ENCODE measurements at places on chromosomes 1 and 21. TPM values are rescaled to one million over a fixed set of nuclear protein-coding genes. Genes with fewer than 3 reads are reported as not detected.
A peak's percentile ranks its signal among the peaks of the same experiment; 100 is the strongest.

Gene TCHHL1
- not detected for total RNA-seq

Gene TIE1
- total RNA-seq: 12.2 TPM

Gene IQCC
- total RNA-seq: 0.51 TPM

Gene AGT
- 2,346 TPM for total RNA-seq

Gene C1orf116
- 0.34 TPM for total RNA-seq

Gene LYPD8
- not detected for total RNA-seq

Gene CDA
- total RNA-seq: 23.4 TPM

Gene PLA2G2C
- not detected for total RNA-seq

Gene C1QA
- total RNA-seq: 66.3 TPM

DNA sequence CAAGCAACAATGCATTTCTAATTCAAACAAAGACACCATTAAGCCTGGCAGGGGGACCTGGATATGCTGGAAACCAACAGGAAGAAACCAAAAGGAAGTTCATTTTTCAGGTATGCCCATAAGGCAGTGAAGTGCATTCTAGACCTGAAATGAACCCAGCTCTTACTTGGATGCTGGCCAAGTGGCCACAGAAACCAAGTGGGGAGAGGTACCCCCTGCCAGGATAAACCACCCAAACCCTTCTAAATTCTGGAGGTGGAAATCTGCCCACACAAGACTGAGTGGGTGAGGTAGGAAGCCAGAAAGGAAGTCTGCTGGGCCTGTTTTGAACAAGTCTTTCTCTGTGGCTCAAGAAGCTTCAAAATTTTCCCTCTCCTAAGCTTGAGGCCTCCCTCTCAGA lies 2.6 kb downstream of the CD5L start:
- no peaks in the 10 kb centered on the region for H3K4me1 ChIP-seq
- no peak overlapping the region for H3K27ac ChIP-seq
- no peak overlapping the region for H3K4me3 ChIP-seq
- no peak for DNase-seq
- no peaks in the 10 kb centered on the region for H3K36me3 ChIP-seq

- no peak overlapping the region for H3K4me3 ChIP-seq
- DNase-seq: no peak
These were observed 176.7 kb downstream of the CRB1 start for GRCh38 chr1:197444755-197445154.

GRCh38 chr1:64242895-64243756 lies 39.7 kb downstream of the UBE2U start:
- H3K36me3 ChIP-seq: no peaks in the 10 kb centered on the region
- H3K27me3 ChIP-seq: no peaks in the 10 kb centered on the region

DNA sequence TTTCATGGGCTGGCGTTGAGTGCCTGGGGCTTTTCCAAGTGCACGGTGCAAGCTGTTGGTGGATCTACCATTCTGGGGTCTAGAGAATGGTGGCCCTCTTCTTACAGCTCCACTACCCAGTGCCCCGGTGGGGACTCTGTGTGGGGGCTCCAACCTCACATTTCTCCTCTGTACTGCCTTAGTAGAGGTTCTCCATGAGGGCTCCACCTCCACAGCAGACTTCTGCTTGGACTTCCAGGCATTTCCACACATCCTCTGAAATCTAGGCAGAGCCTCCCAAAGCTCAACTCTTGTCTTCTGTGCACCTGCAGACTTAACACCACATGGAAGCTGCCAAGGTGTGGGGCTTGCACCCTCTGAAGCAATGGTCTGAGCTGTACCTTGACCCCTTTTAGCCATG lies 82.1 kb downstream of the CCDC18 start:
- H3K36me3 ChIP-seq: no peaks in the 10 kb centered on the region
- H3K4me3 ChIP-seq: no peak overlapping the region
- H3K4me1 ChIP-seq: no peaks in the 10 kb centered on the region
- H3K27ac ChIP-seq: no peak overlapping the region
- DNase-seq: no peak
- H3K27me3 ChIP-seq: no peaks in the 10 kb centered on the region

DNA sequence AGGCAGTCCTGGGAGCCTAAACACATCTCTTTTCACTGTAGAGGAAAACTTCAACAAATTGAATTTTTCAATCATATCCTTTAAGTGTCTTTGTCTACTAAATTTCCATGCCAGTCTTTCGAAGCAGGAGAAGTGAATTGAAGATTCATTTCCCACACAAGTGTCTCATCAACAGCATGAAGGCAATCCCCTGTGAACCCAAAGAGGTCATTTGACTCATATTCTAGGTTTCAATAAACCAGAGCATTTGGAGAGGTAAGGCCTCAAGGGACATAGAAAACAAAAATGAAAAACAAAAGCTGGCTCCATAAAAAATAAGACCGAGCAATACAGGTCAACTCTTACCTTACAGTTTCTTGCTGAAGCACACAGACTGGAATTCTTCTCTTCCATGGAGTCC lies 94.1 kb upstream of the ATP1B1 start:
- H3K4me1 ChIP-seq: no peaks in the 10 kb centered on the region
- H3K4me3 ChIP-seq: no peak overlapping the region
- no peaks in the 10 kb centered on the region for H3K27me3 ChIP-seq

GRCh38 chr1:240282061-240282830 lies 190.6 kb downstream of the FMN2 start:
- no peaks in the 10 kb centered on the region for H3K36me3 ChIP-seq
- DNase-seq: no peak
- no peaks in the 10 kb centered on the region for H3K27me3 ChIP-seq
- H3K4me3 ChIP-seq: no peak overlapping the region
- H3K4me1 ChIP-seq: no peaks in the 10 kb centered on the region

DNA sequence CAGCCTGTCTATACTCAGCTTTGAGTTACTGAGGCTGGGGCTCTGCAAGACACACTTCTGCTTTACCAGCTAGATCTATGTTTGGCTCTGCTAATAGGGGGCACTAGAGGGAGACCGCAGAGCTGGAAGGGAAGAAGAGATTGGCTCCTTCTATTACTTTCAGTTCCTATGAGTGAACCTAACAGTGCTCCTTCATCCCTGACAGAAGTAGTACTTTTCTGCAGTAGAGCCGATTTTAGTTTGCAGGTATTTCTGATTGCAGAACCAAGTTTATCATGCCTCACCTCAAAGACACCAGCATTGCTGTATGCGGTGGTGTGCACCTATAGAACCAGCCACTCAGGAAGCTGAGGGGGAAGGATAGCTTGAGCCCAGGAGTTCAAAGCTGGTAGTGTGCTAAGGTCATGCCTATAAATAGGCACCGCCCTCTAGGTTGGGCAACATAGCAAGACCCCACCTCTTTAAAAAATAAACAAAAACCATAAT lies 5.7 kb upstream of the ZDHHC18 start:
- no peak overlapping the region for H3K27ac ChIP-seq
- no peaks in the 10 kb centered on the region for H3K27me3 ChIP-seq
- peaks cover 4% of the 10 kb centered on the region for H3K4me1 ChIP-seq
- no peak for DNase-seq
- H3K36me3 ChIP-seq: no peaks in the 10 kb centered on the region
- no peak overlapping the region for H3K4me3 ChIP-seq

DNA sequence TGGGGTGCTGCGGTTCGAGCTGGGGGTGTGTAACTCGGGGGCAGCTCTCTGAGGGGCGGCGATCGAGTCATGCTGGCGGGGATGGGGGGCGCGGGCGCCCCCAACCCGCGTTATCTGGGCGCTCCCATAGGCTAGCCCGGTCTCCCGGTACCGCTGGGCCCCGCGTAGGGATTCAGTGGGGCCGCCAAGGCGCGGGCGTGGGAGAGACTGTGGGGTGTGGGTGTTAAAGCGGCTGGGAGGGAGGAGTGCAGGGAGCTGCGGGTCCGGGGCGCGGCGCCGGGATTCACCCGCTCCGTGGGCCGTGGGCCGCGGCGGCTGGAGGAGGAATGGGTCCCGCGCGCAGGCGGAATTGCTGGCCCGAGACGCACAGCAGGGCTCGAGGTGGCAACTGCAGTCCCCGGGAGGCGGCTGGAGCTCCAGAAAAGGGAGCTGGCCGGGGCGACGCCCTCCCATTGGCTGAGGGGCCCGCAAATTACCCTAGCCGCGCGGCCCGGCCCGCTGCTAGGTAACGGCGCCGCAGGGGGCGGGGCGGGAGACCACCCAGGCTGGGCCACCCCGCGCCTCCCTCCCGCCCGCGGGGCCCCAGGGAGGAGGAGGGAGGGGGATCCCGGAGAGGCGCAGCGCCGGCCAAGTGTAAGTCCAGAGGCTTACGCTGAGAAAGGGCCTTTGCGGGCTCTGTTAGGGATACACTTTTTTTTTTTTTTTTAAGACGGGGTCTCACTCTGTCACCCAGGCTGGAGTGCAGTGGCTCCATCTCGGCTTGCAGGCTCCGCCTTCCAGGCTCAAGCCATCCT lies at the start of gene PTCH2:
Gene PTCH2, minus strand, starts transcription at position 392 of the 794 bp plus-strand sequence. Its CDS starts 321 bp downstream, at position 71.
- H3K36me3 ChIP-seq: no peaks in the 10 kb centered on the region
- H3K4me3 ChIP-seq: peak within 1 kb of the TSS; percentile 29
- H3K27me3 ChIP-seq: no peaks in the 10 kb centered on the region
- H3K27ac ChIP-seq: no peak within 1 kb of the TSS

DNA sequence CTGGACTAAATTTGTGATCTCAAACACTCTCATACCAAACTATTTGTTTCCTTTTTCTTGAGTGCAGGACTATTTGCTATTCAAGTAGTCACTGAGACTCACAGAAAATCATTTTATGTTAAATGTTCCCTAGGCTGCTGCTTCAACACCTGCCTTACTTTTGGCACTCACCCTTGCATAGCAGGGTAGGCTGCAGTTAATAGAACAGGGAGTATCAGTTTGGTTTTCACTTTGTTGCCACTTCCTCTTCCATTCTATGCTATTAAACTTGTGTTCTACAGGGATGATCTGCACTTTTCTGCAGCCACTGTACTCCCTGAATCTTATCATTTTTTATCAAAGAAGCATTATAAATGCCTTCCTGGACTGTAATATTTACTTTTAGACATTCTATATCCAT lies 148.7 kb upstream of the PRMT6 start:
- DNase-seq: no peak
- H3K4me3 ChIP-seq: no peak overlapping the region
- no peaks in the 10 kb centered on the region for H3K4me1 ChIP-seq
- H3K36me3 ChIP-seq: no peaks in the 10 kb centered on the region
- no peak overlapping the region for H3K27ac ChIP-seq

DNA sequence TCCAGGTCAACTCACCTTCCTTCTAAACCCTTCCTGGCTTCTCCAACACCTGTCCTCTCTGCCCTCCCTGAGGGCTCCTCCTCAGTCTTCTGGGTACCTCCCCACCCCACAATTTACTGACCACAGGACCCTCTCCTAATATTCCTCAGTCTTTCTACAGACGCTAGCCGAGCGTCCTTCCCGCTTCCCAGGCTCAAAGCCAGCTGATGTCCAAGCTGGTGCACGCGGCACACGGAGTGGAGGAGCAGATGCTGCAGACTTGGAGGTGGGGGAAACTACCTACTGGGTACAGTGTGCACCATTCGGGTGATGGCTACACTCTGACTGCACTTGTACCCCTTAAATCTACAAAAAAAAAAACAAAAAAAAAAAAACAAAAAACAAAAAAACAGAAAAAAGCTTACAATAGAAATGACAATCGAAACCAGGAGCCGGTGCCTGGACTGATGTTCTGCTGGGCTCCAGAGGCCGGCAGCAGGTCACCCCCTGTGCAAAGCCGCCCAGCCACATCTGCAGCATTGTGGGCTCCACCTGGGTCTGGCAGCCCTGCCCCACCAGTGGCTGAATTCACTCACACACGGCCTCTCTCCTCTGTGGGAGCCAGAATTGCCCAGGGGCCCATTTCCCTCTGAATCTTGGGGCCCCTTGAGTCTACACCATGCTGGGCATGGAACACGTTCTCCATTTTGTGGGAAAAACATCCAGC lies 7.0 kb downstream of the TRIM11 start:
- no peak overlapping the region for H3K27ac ChIP-seq
- H3K27me3 ChIP-seq: no peaks in the 10 kb centered on the region
- no peaks in the 10 kb centered on the region for H3K36me3 ChIP-seq
- no peak overlapping the region for H3K4me3 ChIP-seq

DNA sequence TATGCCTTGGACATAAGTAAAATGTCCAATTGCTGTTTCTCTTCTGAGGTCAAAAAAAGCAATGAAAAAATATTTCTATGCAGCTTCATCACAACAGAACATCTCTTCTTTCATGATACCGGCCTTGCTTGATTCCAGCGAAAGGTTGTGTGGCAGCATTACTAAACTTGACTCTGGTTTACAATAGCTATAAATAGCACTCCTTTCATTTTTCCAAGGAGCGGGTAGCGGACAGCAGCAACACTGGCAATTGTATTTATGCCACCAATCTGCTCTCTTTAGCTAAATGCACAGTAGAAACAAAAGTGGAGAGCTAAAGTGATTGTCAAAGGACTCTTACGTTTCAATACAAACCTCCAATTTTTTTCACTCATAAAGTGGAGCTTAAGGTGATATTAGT lies 7.5 kb upstream of the DAB1 start:
- DNase-seq: no peak
- H3K36me3 ChIP-seq: no peaks in the 10 kb centered on the region
- no peaks in the 10 kb centered on the region for H3K4me1 ChIP-seq
- H3K4me3 ChIP-seq: no peak overlapping the region
- H3K27ac ChIP-seq: no peak overlapping the region
- no peaks in the 10 kb centered on the region for H3K27me3 ChIP-seq

- no peak for DNase-seq
- no peaks in the 10 kb centered on the region for H3K27me3 ChIP-seq
- no peaks in the 10 kb centered on the region for H3K36me3 ChIP-seq
These were observed 458.5 kb downstream of the NEGR1 start for GRCh38 chr1:71823708-71824305.

DNA sequence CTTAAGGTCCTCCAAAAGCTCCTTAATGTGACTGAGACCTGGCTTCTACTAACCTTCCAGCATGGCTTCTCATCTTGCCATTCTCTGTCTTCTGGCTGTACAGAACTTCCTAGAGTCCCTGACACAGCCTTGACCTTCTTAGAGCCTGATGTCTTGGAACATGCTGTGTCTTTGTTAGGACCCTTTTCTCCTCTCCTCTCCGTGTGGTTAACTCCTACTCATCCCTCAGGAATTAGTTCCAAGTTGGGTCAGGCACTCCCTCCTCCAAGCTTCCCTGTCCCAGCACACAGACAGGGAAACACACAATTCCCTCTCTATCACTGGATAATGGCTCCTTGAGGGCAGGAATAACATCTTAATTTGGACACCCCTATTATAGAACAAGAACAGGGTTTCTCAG lies 275.4 kb upstream of the USP24 start:
- H3K36me3 ChIP-seq: no peaks in the 10 kb centered on the region
- DNase-seq: no peak
- H3K4me1 ChIP-seq: no peaks in the 10 kb centered on the region
- no peaks in the 10 kb centered on the region for H3K27me3 ChIP-seq
- no peak overlapping the region for H3K4me3 ChIP-seq

- peak; percentile 94 for DNase-seq
- H3K27ac ChIP-seq: peak overlapping the region; percentile 75
- H3K4me1 ChIP-seq: peaks cover 12% of the 10 kb centered on the region
- no peaks in the 10 kb centered on the region for H3K36me3 ChIP-seq
- no peaks in the 10 kb centered on the region for H3K27me3 ChIP-seq
- H3K4me3 ChIP-seq: no peak overlapping the region
These were observed 87.9 kb downstream of the RIPK4 start for GRCh38 chr21:41678924-41679318.

GRCh38 chr1:156608036-156608674 lies 6.9 kb upstream of the GPATCH4 start:
- DNase-seq: no peak
- no peaks in the 10 kb centered on the region for H3K27me3 ChIP-seq
- H3K4me1 ChIP-seq: no peaks in the 10 kb centered on the region
- no peak overlapping the region for H3K4me3 ChIP-seq
- H3K36me3 ChIP-seq: no peaks in the 10 kb centered on the region

All from right lobe of liver (tissue), 6 donors.